ENCODE measurements at places on chromosomes 6 and 20.

- DNase-seq: no peak
Observed at GRCh38 chr6:149864578-149865535, 698 bp upstream of the LRP11 start.

GRCh38 chr6:3007571-3007970, 7.9 kb downstream of the NQO2 start:
- DNase-seq: no peak

DNA sequence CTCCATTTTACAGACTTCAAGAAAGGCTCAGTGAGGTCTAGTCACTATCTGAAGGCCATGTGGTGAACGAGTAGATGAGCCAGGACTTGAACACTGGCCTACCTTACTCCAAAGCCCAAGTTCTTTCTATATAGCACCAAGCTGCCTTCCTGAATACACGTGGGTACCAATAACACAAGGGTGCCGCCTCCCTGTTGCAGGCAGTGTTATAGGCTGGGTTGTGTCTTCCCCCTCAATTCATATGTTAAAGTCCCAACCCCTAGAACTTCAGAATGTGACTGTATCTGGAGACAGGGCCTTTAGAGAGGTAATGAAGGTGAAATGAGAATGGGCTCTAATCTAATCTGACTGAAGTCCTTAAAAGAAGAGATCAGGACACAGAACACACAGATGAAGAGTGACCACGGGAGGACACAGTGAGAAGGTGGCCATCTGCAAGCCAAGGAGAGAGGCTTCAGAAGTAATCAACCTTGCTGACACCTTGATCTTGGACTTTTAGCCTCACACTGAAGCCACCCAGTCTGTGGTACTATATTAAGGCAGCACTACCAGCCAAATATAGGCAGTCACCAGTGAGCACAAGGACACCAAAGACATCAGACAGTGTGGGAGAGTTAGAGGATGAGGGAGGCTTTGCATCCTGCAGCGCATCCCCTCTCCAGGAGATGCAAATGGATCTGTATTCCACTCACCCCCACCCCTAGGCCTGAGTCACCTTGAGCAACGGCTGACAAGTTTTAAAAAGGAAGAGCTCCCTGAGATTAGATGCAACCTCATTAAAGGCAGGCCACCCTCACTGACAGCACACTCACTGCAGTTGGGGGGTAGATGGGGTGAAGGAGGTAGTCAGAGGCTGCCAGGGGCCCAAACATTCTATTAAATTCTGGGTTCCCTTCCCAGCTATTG, 40.9 kb upstream of the LYRM2 start:
- DNase-seq: no peak

DNA sequence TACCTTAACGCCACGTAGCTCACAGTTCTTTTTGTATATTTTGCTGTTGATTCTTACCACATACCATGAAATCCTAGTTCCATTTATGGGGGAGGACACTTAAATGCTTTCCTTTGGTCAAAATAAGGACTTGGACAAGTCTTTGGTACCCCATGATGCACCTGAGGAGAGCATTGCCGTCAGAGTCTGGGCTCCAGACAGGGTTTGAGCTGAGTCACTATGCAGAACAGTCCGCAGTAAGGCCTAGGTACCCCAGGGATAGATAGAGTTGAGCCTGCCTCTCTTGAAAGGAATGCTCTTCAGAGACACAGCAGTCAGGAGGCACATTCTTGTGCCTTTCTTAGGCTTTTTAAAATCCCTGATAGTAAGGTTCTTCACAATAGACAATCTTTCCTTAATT, 6.0 kb downstream of the PARD6B start:
- DNase-seq: no peak

DNA sequence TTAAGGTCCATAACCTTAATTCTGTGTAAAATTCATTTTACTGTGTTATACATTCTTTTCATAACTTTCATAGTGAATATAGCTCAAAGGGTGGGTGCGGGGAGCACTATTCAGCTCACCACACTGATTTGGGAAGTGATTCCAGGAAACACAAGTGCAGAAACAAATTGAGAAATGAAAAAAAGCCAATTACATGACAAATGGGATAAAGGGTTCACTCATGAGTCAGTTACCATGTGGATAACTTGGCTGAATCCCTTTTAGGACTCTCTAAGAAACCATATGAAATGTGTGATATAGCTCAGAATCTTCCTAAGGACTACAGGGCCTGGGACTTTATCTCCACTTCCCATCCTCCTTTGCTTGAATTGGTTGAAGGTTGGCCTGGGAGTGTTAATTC, 3.1 kb upstream of the BTN2A1 start:
- no peak for DNase-seq

DNA sequence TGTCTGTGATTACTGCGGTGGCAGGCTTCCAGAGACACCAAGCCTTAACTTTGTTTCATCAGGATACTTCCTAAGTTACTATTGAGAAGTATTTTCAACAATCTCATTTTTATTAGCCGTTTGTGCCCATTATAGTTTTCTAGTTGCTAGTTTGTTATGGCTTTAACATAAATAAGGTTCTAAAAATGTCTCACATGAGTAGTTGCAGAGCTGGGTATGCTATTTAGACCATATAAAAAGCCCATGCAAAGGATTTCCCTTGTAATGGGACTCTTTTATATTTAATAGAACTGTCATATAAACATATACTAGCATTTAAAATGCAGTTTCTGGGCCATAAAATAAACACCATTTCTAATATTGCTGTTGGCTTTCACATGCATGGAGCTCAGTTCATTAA, 205.3 kb upstream of the TCF21 start:
- DNase-seq: no peak

GRCh38 chr6:91082311-91082832, 495.5 kb upstream of the MAP3K7 start:
- no peak for DNase-seq

- DNase-seq: no peak
Observed at GRCh38 chr6:209432-210103, 82.7 kb upstream of the DUSP22 start.

DNA sequence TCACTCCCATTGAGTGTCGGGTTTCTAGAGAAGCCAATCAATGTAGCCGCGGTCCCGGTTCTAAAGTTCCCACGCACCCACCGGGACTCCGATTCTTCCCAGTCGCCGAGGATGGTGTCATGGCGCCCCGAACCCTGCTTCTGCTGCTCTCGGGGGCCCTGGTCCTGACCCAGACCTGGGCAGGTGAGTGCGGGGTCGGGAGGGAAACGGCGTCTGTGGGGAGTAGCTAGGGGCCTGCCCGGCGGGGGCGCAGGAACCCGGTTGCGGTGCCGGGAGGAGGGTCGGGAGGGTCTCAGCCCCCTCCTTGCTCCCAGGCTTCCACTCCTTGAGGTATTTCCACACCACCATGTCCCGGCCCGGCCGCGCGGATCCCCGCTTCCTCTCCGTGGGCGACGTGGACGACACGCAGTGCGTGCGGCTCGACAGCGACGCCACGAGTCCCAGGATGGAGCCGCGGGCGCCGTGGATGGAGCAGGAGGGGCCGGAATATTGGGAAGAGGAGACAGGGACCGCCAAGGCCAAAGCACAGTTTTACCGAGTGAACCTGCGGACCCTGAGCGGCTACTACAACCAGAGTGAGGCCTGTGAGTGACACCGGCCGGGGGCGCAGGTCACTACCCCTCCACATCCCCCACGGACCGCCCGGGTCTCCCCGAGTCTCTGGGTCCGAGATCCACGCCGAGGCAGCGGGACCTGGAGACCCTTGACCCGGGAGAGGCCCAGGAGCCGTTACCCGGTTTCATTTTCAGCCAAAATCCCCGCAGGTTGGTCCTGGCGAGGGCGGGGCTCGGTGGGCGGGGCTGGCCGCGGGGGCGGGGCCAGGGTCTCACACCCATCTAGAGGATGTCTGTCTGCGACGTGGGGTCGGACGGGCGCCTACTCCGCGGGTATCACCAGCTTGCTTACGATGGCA, 35.2 kb upstream of the HLA-G start:
- no peak for DNase-seq

DNA sequence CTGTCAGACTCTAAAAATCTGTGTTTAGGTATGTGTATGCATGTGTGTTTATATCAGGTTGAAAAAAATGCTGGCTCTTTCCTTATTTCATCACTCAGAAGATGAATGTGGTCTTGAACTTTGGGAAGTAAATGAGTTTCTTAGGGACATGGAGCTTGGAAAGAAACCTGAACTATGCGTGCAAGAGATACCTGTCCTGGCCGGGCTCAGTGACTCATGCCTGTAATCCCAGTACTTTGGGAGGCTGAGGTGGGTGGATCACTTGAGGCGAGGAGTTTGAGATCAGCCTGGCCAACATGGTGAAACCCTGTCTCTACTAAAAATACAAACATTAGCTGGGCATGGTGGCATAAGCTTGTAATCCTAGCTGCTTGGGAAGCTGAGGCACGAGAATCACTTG, 4.4 kb upstream of the GLP1R start:
- no peak for DNase-seq

- DNase-seq: no peak
Observed at GRCh38 chr6:168167431-168168315, 88.7 kb upstream of the FRMD1 start.

GRCh38 chr20:18986146-18986830, 172.7 kb downstream of the SCP2D1 start:
- no peak for DNase-seq

DNA sequence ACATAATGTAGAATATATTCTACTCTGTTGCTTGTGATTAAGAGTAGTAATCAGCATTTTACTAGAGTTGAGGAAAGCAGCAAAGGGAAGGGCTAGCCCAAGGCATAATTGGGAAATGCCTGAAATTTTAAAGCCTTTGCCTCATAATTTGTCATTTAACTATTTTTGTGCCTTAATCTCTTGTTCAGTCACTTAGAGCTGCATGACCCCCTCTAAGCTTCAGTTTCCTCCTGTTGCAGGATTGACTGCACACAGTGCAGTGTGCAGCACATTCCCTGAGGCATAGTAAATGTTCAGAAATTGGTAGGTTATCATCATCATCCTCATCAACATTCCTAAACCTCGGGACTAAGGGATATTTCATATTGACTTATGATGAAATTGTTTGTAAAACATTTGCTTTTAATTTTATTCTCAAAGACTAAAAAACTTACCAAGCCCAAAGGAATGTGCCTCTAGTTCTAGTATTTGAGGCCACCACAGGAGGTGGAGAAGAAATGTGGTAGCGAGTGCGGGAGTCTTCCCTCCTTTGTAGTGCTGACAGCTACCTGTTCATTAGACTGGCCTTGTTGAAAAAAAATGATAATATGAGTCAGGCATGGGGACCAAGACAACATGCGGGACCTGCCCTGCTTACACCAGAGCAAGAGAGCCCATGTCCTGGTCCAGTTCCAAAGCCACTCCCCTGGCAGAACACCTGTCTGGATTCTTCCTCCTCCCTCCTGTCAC, 14.8 kb upstream of the TENT5A start:
- no peak for DNase-seq

Measured in NCI-H1048 (cell line).